ENCODE measurements at places on chromosomes 5 and 9.

DNA sequence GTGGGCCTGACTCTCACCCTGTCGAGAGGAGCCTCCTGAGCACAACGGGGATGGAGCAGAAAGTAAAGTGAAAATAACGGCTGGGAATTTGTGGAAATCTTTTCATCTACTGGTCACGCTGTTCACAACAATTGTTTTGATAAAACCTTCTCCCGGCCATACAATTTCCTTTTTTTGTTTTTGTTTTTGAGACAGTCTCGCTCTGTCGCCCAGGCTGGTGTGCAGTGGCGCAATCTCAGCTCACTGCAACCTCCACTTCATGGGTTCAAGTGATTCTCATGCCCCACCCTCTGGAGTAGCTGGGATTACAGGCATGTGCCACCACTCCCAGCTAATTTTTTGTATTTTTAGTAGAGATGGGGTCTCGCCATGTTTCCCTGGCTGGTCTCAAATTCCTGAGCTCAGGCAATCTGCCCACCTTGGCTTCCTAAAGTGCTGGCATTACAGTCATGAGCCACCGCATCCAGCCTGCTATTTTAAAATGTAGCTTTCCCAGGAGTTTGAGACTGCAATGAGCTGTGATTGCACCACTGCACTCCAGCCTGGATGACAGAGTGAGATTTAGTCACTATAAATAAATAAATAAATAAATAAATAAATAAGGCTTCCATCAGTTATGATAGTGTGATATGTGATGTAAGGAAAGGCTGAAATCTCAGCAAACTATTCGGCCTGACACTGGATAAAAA, 73.5 kb upstream of the PTGER4 start:
- DNase-seq, result no peak

- peak; percentile 42 for DNase-seq
These were observed 281.5 kb downstream of the EFNA5 start for GRCh38 chr5:107389130-107389774.

GRCh38 chr5:149227168-149227826, 44.4 kb upstream of the AFAP1L1 start:
- DNase-seq, result no peak

DNA sequence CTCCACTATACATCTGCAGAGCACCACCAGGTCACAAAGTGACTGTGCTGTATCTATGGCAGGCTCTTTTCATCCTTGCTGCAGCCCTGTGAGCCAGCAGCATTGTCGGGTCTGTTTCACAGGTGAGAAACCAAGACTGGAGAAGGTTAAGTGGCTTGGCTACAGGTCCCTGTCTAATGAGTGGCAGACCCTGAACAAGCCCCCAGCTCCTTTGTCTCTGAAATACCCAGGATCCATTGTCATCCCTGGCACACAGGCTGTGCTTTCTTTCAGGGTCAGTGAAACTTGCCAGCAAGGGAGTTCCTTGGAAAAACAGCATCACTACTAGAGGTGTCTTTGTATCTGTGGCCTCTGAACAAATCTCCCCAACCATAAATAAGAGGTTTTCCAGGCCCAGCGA, 27.6 kb upstream of the CXCL14 start:
- DNase-seq, result no peak

DNA sequence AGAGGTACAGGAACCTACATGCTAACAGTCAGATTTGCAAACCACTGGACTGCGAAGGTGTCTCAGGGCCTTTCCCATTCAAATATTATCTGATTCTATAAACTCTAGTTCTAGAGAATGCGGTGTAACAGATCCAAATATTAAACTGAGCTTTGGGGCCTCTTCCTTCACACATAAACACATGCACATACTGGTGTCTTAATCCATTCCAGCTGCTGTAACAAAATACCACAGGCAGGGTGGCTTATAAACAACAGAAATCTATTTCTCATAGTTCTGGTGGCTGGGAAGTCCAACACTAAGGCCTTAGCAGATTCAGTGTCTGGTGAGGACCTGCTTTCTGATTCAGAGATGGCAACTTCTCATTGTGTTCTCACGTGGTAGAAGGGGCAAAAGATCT, 30.2 kb downstream of the RETREG1 start:
- DNase-seq, result no peak

- peak; percentile 90 for DNase-seq
These were observed at the start of gene NFX1 for GRCh38 chr9:33290247-33291030. Gene NFX1 (plus strand): TSS chr9:33290516. CDS start chr9:33290573, 57 bp downstream.

GRCh38 chr9:83287021-83287420, 224.1 kb upstream of the RASEF start:
- DNase-seq, result no peak

DNA sequence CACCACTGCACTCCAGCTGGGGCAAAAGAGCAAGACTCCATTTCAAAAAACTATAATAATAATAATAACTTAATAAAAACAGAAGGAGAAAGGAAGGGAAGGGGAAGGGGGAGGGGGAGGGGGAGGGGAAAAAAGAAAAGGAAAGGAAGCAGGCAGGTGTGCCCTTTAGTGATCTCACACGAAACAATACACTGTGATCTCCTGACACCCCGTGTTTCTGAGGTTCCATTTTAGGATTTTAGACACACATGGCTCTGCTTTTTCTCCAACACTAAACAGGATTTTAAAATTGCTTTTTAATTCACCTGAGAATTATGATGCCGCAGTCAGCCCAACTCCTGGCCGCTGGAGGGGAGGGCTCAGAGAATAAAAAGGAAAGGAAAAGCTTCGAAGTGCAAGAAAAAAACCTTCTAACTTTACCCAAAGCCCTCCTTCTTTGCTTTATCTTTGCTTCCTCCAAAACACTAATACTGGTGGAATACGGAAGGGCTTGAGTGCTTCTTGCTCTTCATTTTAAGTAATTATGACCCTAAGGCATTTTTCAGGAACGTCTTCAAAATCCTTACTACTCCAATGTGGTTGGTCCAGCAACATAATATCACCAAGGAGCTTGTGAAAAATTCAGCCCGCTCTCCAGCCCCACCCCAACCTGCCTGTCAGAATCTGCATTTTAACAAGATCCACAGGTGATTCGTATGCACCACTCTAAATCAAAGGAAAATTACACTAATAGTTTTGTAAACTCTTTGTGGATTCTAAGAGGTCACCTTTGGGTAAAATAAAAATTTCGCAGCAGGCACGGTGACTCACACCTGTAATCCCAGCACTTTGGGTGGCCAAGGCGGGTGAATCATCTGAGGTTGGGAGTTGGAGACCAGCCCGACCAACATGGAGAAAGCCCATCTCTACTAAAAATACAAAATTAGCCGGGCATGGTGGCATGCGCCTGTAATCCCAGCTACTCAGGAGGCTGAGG, 66.0 kb downstream of the MYO10 start:
- no peak for DNase-seq

- DNase-seq, result no peak
These were observed 69.0 kb downstream of the TRIO start for GRCh38 chr5:14211818-14212803.

DNA sequence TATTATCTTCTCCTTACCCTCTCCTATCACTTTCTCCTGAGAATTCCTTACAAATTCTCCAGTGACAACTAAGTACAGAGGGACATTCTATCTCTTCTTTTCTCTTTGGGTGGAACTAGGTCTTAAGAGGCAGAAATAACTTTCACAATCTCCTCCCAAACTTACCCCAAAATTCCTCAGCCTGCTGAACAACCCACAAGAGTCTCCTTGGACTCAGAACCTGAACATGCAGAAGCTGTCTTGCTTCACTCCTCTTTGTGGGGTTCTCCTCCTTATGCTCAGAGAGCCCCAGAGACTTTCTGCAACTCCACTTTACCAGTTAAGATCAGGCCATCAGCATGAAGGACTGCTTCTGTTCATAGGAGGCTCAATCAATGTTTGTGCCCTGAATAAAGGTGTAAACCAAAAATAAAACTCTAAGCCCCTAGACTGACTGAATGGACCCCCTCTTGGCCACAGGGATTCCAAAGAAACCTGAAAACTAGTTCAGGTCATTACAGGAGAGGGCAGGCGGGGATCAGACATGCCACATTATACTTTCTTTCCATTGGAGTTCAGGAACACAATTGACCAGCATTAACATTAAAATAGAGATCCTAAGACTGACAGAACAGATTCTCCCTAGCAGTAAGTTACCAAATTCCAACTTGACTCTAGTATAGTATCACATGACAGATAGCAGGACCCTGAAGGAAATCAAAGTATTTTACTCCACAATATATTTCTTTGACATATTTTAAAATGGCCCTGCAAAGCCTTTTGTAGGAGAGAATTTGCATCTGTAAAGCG, 179.7 kb upstream of the FBXL17 start:
- DNase-seq, result no peak

- no peak for DNase-seq
These were observed 232.9 kb downstream of the NFIB start for GRCh38 chr9:14080959-14081542.

GRCh38 chr9:112793213-112793810, 42.8 kb downstream of the SNX30 start:
- peak; percentile 12 for DNase-seq

DNA sequence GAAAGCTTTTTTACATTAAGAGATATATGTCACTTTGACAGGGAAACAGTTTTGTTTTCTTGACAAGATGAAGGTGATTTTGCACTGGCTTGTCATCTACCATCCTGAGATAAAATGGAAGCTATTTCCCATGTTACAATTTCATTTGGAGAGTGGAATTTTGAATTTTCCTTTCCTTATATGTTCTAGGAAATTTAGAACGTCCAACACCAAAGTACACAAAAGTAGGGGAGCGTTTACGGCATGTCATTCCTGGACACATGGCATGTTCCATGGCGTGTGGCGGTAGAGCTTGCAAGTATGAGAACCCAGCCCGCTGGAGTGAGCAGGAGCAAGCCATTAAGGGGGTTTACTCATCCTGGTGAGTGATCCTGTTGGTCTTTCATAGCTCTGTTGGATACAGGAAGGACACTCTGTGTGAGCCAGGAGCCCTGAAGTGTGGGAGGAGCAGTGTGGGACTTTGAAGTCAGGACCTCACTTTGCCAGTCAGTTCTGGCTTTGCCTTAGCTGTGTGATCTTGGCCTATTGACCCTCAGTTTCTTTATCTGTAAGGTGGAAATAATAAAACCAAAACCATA, 887 bp downstream of the PTPDC1 start:
- no peak for DNase-seq

GRCh38 chr9:121207371-121207940, 5.8 kb upstream of the RAB14 start:
- no peak for DNase-seq

DNA sequence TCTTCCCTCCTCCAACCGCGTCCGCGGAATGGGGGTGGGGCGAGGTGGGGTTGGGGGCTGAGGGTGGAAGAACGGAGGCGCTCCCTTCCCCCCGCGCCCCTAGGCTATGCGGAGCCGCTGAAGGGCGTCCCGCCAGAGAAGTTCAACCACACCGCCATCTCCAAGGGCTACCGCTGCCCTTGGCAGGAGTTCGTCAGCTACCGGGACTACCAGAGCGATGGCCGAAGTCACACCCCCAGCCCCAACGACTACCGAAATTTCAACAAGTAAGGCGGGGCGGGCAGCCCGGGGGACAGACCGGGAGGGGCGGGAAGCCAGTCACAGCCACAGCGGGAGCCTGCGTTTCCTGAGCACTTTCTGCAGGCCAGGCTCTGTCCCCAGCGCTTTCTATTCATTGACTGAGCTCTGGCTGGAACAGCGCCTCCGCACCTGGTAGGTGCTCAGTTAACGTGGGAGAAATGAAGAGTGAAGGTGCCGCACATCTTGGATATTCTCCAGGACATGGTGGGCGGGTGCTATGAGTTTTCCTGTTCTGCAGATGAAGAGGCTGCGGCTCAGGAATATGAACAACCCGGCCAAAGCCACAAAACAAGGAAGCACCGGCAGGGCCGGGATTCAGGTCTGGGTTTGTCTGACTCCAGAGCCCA, 11.3 kb downstream of the MYOZ3 start:
- DNase-seq, result no peak

DNA sequence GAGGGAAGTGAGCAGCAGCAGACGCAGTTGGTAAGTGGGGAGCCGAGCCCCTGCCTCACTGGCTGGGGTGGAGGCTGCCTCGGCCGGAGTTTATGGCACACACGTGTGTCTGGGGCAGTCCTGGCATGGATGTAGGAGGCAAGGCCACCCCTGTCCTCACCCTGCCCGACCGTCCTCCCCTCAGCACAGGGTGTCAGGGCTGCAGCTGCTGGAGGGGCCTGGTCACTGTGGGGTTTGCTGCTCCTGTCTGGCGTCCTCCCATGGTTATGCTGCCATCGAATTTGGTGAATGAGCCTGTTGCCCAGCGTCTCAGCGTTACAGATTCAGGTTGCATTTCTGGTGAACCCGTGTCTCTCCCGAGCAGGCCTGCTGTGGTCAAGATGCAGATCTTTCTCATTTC, 32.4 kb downstream of the CEP72 start:
- no peak for DNase-seq

GRCh38 chr9:5834214-5834613, 1.3 kb upstream of the ERMP1 start:
- DNase-seq, result no peak

DNA sequence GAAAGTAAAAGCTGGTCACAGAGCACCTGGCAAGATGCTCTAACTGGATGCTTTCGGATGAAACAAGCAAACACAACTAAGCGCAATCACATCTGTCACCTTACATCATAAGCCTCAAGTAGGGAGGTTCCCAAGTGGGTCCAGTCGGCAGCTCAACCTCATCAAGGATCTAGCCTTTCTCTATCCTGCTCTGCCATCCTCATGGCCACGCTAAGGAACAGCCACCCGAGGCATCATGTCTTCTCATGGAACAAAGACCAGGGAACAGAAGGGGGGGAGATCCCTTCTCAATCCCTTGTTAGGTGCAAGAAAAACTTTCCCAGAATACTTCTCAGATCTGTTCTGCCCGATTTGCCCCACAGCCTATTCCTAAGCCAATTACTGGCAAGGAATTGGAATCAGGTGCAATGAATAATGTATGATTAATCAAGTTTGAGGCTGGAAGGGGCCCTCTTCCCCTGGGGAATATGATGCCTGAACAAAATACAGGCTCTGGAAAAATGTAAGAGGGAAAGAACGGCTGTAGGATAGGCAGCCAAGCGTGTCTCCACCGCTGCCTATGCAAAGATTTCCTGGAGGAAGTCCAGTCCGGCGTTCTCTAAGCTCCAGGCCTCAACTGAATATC, 1.3 kb upstream of the HABP4 start:
- DNase-seq, result no peak

GRCh38 chr9:137578518-137579258, at the start of gene DPH7:
Gene DPH7 (minus strand): TSS chr9:137578925. CDS start chr9:137578777, 148 bp downstream.
- peak; percentile 49 for DNase-seq

DNA sequence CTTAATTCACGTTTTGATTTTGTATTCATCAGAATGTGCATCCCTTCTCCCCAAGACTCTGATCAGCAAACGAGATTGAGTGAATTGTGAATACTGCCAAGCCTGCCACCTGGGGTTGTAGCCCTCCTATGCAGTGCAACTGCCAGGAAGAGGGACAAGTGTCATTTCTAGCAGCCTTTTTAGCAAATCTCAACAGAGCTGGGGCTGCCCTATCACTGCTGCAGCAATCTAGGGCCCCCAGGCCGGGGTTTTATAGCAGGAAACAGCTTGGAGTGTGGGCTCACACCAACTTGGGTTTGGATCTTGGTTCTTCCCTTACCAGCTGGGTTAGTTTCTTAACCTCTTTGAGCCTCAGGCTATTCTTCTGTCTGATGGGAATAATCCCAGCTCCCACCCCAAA, 4.0 kb downstream of the CSF1R start:
- no peak for DNase-seq
